Stimulated activated CD4-positive, alpha-beta T cell treated with anti-CD3 and anti-CD28 coated beads, TNF-alpha, amount 100 ng/mL, for 1 hour (primary cell): ENCODE measurements at places on chromosomes 6 and 20.

DNA sequence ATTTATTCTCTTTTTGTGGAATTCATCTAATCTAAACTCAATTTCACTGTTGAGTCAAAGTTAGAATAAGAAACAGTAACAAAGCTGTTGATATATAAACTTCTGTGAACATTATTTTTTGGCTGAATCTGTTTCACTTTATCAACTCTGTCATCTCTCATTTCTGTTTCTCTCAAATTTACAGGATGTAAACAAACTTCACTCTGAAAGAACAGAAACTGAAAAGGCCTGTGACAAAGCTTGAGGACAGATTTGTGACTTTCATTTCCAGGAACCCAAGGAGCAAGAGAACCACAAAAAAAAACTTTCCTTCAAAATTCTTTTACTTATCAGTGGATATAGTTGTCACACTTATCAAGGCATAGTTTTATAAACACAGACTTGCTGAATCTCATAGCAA is 447.9 kb upstream of the OPRM1 start:
- DNase-seq, result no peak

GRCh38 chr20:49712996-49713752 is 504 bp downstream of the B4GALT5 start:
- DNase-seq, result peak; percentile 11

DNA sequence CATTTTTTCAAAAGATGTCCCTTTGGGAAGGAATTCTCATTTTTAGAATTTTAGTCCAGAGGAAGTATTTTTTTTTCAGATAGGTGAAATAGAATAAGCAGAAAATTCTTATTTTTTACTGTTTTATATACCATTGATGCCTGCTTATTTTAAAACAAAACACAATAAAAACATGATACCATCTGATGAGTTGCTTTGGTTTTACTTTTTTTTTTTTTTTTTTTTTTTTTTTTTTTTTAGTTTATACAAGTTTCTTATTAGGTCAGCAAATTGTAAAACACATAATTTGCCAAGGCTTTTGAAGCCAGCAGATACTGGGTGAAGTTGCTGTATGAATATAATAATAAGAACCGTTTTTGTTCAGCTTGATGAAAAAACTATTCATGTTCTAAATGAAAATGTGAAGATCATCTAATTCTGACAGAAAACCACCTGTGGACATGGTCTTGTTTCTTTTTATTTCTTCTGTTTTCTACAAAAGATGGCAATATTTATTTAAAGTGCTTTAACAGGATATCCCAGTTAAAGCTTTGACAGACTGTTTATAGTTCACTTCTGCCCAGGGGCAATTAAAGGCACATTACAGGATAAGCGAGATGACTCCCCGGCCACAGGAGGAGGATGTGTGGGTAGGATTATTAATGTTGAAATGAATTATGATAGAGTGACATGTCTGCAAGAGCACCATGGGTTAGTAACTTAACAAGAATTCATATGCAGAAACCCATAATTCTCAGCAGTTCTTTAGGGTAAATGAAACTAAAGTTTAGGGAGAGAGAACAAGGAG is 31.1 kb downstream of the MYB start:
- no peak for DNase-seq

DNA sequence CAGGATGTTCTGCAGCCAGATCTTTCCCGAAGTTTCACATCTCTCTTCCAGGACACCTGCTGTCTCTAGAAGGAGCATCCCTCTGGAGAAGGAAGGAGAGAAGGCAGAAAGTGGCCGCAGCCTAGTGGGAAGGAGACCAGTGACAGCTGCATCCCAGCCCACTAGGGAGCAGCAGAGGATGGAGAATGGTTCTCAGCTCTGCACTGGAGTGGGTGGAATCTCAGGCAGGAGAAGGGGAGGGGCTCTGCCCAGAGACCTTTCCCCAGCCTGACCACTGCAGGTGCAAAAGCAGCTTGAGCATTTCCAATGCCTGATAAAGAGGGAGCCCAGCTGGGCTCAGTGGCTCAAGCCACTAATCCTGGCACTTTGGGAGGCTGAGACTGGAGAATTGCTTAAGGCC is 32.3 kb downstream of the NCR2 start:
- no peak for DNase-seq

GRCh38 chr20:37257988-37258387 is 3.6 kb downstream of the GHRH start:
- no peak for DNase-seq

DNA sequence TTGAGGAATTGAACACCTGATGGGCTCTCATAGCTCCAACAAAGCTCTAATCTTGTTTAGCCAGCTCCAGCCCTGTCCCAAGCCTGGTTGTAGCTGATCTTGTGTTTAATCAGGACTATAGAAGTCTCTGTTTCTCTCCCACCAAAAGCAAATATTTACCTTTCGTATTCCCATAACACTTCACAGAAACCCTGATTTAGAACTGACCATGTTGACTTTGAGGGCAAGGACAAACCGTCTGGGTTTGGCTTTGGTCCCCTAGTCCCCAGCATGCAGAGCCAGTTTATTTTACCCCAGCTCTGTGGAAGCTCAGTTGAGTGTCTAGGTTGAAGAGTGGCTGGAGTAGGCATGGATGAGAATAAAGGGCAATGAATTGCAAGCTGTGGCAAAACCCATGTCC is 18.0 kb upstream of the SIM1 start:
- DNase-seq, result no peak

- DNase-seq, result no peak
Measured at GRCh38 chr6:24500683-24501082, 5.9 kb downstream of the ALDH5A1 start.

DNA sequence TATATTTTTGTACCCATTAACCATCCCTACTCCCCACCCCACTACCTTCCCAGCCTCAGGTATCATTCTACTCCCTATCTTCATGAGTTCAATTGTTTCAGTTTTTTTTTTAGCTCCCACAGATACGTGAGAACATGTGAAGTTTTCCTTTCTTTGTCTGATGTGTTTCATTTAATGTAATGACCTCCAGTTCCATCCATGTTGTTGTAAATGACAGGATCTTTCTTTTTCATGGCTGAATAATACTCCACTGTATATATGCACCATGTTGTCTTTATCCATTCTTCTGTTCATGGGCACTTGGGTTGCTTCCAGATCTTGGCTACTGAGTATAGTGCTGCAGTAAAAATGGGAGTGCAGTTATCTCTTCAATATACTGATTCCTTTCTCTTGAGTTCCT is 63.5 kb downstream of the MYO6 start:
- no peak for DNase-seq

GRCh38 chr6:6486595-6486994 is 101.9 kb upstream of the LY86 start:
- DNase-seq, result no peak
